ENCODE measurements at places on chromosomes 4 and X.

- DNase-seq = no peak
Measured at GRCh38 chr4:84632092-84632491, 49.2 kb downstream of the CDS1 start.

DNA sequence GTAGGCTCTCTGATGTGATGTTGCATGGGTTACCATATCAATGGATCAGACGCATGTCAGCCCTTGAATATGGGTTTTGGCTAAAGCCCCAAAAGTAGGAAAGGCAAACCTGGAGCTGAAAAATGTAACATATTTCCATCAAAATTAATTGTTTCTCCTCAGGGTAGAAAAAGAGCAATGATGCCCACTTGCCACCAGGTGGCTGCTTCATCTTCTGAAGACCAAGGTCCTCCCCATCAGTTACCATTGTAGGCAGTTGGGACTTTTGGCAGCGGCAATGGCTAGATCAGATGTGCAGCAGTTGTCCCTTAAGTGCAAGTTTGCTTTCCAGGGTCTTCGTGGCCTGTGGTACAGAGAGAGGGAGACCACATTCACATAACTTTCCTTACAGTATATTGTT is 118.2 kb downstream of the NAF1 start:
- DNase-seq = no peak

DNA sequence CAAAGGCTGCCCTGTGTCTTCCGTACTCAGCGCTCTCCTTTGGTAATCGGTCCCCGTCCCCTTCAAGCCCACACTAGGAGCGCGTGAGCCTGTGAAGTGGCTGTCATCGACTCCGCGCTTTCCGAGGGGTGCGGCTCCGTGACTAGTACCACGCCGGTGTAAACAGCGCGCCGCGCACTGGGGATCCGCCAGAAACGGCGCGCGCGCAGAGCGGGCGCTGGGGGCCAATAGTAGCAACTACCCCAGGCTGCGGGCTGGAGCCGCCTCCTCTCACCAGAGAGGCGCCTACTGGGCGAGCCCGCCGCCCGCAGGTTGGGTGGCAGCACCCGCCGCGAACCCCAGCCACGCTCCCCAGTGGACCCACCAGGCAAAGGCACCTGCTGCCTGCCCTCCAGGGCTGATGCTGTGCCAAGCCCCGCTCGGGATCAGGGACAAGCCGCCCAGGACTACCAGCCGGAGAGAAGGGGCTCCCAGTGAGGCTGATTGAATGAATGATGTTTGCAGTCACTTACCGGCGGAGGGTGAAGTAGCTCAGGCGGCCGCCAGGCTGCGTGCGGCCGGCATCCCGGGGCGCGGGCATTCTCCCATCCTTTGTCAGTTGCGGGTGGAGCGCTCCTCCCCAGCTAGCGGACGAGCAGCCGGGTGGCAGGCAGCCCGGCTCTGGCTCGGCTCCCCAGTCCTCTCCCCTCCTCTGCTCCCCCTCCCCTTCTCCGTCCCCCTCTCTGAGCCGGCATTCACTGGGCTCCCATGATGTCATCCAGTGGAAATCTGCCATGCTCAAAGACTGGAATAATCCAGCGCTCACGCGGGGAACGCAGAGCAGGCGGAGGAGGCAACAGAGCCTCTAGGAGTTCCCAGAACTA is 370.3 kb upstream of the SMIM31 start:
- DNase-seq = peak; percentile 40

GRCh38 chr4:94338681-94339351 is 3.8 kb downstream of the HPGDS start:
- DNase-seq = no peak

- no peak for DNase-seq
Measured at GRCh38 chrX:12896935-12897334, 9.5 kb upstream of the TLR8 start.

DNA sequence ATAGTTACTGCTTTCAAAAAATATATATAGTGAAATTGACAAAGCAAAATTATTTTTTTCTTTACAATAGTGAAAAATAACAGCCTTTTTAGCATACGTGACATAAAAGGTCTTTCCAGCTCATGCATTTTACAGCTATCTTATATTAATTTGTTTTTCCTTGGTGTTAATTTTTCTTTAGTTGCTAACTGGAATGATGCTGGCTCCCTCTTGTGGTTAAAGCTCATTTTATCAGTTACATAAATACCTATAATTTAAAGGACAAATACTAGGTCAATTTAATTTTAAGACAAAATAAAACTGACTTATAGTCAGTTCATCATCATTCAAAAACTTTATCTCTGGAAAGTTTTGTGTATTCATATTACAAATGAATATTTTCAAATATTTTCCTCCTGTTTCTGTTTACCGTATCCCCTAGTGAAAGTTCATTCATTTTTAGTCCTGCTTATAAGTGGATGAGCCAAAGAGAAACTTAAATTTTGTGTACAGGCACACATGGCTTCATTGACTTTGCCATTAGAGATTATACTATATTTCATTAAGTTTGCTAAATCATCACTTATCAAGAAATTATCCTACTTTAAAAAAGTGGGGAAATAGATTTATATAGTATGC is 9.9 kb upstream of the ANAPC4 start:
- no peak for DNase-seq

- no peak for DNase-seq
Measured at GRCh38 chr4:15556511-15557092, 86.9 kb downstream of the CC2D2A start.

GRCh38 chr4:168981460-168981859 is 28.6 kb downstream of the CBR4 start:
- DNase-seq = no peak

GRCh38 chr4:7398104-7398423 is 36.7 kb downstream of the PSAPL1 start:
- DNase-seq = no peak

GRCh38 chr4:82247171-82247570 is 126.6 kb downstream of the HNRNPD start:
- no peak for DNase-seq

DNA sequence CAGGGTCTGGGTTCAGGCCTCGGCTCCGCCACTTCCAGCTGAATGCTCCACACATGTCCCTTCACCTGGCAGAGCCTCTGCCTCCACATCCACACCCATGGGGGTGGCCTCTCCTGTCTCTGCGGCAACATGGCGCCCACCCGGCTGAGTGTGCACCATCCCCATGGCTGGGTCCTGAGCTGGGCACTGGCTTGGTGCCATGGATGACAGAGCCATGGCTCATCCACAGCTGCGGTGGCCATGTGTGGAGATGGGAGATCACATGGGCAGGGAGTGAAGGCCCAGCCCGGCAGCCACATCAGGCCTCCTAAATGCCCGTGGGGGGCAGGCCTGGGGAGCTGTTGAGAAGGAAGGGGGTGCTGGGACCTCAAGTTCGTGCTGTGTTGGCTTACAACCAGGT is 213.7 kb downstream of the AFAP1 start:
- DNase-seq = no peak

- DNase-seq = no peak
Measured at GRCh38 chrX:12174358-12174757, 36.1 kb downstream of the FRMPD4 start.

DNA sequence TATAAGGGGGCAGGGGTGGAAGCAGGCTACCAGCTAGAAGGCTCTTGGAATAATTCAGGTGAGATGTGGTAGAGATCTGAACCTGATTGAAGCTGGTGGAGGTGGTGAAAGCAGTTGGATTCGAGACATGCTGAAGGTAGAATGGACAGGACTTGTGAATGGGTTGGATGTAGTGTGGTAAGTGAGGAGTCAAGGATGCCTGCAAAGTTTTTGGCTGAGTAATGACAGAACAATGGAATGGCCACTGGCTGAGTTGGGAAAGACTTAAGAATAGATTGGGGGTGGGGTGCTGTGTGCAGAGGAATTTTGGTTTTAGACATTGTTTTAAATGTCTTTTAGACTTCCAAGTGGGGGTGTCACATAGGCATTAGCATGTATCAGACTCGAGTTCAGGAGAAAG is 33.5 kb downstream of the HPF1 start:
- no peak for DNase-seq

DNA sequence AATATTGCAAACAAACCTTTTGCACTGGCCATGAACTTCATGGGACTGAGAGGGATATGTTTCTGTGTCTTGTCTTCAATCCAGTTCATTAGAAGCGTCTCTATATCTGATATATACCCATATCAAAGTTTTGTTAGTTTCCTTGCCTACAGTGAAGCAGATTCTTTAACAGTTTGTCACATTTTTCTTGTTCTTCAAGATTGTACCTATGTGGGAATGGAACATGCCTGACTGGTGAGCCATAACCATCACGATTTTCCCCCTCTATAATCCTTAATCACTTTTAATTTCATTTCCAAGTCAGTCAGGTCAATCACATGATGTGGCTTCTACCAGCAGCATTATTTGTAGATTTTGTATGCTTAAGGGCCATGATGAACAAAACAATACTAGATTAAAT is 197.1 kb upstream of the PDE5A start:
- no peak for DNase-seq

GRCh38 chr4:117370944-117371668 is 285.7 kb upstream of the TRAM1L1 start:
- no peak for DNase-seq

- no peak for DNase-seq
Measured at GRCh38 chr4:16092682-16093319, 9.0 kb upstream of the PROM1 start.

DNA sequence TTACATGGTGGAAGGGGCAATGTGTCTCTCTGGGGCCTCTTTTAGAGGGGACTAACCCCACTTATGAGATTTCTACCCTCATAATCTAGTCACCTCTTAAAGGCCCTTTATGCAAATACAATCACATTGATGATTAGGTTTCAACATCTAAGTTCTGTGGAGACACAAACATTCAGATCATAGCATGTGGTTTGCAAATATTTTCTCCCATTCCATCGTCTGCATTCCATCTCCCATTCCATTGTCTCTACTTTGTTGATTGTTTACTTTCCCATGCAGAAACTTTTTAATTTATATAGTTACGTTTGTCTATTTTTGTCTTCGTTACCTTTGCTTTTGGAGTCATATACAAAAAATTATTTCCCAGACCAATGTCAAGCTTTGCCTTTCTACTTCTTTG is 927.5 kb upstream of the INTU start:
- DNase-seq = no peak

- DNase-seq = no peak
Measured at GRCh38 chrX:70231666-70232065, 2.8 kb upstream of the AWAT1 start.

DNA sequence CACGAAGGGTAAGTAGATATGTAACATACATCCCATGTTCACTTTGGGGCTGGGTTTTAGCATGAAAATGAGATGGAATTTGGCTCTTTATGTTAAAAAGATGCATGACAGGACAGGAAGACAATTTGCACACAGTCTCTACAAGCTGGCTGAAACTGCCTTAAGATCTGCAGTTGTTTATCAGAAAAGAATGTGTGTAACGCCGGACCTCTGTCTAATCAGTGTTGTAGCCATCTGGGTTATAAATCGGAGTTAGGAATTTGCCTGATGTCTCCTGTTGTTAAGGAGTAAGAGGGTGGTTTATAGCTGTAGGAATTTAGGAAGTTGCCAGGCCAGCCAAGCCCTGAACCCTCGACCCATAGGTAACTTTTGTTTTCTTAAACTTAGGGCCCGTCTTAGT is 562.9 kb upstream of the FAT1 start:
- DNase-seq = no peak

DNA sequence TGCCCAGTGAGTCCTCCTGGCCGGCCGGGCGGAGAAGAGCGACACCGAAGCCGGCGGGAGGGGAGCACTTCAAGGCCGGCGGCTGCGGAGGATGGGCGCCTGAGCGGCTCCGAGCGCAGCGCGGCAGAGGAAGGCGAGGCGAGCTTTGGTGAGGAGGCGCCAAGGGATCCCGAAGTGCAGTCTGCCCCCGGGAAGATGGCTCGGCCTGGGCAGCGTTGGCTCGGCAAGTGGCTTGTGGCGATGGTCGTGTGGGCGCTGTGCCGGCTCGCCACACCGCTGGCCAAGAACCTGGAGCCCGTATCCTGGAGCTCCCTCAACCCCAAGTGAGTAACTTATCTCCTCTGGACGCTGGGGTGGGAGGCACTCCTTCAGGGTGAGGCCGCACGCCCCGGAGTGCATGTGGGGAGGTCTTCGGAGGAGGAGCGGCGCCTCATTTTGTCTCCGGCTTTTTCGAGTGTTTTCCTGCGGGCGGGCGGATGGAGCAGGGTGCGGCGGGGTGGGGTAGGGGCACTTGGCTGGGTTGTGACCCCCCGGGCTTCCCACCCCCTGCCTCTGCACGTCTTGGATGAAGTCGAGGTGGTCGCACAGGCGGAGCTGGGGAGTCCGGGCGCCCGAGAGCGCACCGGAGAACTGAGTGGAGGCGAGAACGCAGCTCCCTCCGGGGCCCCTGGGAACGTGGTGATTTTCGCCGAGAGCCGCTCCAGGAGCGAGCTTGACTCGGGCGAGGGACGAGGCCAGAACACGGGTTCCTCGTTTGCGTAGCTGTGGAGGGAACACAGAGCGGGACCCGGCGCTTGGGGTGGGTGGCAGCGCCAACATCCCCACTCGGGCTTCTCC is 979 bp downstream of the EFNB1 start:
- no peak for DNase-seq

- DNase-seq = no peak
Measured at GRCh38 chr4:182519528-182519927, 276.3 kb downstream of the TENM3 start.

GRCh38 chr4:18321956-18322530 is 300.5 kb upstream of the LCORL start:
- DNase-seq = no peak

DNA sequence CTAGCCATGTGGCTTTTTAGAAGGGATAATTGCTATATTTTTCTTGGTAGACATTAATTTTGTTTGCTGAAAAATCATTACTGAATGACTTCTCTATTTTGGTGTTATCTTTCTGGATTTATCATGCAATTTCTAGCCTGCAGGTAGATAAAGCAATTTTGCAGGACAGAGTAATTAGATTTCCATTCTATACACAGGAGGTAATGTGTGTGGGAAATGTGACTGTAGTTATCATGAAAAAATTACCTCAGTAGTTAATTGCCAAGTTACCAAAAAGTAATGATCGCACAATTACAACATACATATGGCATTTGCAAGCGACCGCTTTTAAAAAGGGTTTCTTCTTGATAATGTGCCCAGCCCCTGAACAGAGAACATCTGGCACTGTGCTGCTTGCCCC is 66.1 kb downstream of the KIT start:
- no peak for DNase-seq

- no peak for DNase-seq
Measured at GRCh38 chr4:98546910-98547594, 111.4 kb downstream of the TSPAN5 start.

DNA sequence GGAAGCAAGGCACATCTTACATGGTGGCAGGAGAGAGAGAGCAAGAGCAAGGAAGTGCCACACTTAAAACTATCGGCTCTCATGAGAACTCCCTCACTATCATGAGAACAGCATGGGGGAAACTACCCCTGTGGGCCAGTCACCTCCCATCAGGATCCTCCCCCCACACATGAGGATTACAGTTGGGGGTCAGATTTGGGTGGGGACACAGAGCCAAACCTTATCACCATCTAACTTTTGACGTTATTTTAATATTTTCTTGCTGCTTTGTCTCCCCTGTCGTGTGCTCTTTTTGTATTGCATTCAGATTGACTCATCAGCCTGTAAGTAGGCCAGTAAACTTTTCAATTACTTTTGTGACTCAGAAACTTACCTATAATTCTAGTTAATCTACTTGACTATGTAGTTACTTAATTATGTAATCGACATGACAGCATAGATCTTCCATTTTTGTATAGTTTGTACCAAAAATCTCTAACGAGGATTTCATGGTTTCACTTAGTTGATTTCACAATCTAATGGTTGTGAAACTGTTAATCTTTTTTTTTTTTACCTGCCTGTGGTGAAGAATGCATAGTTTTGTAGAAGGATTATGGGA is 18.3 kb downstream of the STIM2 start:
- no peak for DNase-seq

- no peak for DNase-seq
Measured at GRCh38 chrX:100410901-100411801, 1.1 kb upstream of the PCDH19 start.

- no peak for DNase-seq
Measured at GRCh38 chrX:33126469-33126868, 84.9 kb downstream of the DMD start.
